ENCODE measurements at places on chromosomes 6 and 20.

- no peak for DNase-seq
These were observed 1.9 kb downstream of the PTK7 start for GRCh38 chr6:43077981-43078511.

GRCh38 chr6:79504372-79504771 lies 32.9 kb downstream of the LCA5 start:
- DNase-seq = no peak

DNA sequence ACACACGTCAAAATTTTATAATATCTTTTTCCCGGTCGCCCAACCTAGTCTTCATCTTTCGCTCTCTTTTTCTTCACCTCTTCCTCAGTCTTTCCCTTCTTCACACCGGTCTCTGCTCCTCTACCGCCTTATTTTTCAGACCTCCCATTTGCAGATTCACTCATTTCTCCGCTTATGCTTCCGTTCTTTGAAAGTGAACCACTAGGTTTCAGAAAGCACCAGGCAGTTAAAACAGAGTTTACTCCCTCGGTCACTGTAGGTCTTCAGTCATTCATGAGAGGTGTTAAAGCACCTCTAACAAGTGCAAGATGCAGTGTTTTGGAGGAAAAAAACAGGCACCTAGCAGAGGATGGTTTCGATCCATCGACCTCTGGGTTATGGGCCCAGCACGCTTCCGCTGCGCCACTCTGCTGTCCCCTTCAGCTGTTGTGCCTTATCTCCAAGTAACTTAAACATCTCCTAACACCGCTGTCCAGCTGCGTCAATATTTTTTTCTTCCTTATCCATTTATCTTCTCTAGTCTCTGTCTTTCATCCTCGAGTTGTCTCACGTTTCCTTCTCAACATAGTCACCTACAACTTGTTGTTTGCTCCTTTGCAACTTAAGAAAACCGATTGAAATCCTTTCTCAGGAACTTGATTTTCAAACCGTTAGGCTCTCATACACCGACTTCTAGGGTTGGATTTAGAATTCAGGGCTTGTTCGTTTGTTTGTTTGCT lies 119.7 kb upstream of the ZNF184 start:
- DNase-seq = peak; percentile 4

GRCh38 chr20:33210371-33210770 lies 6.8 kb upstream of the BPIFA3 start:
- no peak for DNase-seq
